ENCODE measurements at places on chromosomes 2 and 18.

- DNase-seq, result no peak
These were observed 248.8 kb upstream of the FN1 start for GRCh38 chr2:215684448-215685237.

DNA sequence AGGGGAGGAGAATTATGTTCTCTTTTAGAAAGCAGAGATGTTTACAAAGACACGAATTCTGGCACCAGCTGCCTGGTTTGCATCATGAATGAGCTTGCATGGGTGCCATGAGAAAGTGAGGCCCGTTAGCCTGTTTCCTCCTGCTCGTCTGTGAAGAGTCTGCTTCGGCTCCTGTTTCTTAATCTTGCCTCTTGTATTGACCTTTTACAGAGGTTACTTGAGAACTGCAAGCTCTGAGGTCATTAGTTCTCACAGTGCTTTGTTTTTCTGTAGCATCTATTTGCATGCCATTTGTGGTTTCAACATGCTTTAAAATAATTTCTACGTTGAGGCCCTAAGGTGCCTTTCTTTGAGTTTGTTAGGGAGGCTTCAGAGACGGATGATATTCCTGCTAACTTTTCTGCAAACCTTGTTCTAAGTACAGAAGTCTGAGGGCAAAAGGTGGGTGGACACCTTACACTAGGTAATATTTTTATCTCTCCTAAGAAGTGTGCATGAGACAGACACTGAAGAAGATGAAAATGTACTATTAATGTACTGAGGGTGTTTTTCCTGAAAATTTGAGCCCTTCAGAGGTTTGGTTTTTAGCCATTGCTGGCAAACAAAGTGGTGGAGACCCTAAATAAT is 53.4 kb upstream of the LINC00305 start:
- DNase-seq, result no peak

DNA sequence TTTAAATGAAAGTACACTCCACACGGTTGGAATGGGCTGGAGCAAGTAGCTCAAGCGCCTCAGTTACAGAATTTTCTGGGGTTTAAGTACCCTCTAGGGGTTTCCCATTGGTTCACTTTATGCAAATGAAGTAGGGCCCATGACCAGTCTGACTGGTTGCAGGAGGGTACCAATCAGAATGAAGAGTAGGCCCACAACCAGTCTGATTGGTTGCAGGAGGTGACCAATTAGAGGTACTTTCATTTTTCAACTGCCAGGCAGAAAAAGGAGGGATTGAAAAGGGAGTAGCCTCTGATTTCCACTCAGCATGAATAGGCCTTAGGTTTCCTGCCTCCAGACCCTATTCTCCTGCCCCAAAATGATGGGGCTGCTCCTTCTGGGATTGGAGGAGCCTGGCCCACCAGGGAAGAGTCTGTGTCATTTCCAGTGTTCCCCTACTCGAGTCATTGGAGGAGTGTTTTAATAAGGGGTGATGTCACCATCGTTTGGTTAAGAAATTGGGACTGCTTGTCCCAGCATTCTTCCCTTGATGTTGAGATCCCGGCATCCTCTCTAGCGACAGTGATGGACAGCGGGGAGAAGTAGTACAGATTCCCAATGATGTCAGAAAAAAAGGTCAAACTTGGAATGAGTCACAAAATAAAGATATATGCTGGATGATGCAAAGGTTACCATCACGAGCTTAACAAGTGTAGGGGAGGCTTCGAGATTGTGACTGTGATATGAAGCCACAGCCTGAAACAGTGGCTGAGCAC is 210.4 kb downstream of the SH3BP4 start:
- DNase-seq, result no peak

DNA sequence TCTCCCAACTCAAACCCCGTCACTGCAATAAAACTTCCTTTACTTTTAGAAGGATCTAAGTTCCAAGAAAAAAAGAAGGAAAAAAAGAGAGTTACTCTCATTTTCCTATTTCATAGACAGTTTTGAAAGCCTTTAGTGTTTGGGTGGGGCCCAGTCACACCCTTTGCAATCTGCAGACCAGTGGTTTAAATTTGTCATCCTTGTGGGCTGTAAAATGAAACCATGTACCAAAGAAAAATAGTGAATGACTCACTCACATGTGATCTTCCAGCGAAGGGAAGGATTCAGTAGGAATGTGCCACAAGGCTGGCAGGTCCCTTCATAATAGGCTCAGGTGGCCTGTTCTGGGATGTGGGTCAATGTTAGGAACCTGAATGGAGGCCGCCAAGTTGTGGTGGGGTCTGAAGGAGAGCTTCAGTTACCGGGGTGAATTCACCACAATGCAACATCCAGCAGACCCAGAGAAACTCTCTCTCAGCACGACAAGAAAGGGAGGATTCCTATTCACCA is 28.3 kb downstream of the ANXA4 start:
- no peak for DNase-seq

DNA sequence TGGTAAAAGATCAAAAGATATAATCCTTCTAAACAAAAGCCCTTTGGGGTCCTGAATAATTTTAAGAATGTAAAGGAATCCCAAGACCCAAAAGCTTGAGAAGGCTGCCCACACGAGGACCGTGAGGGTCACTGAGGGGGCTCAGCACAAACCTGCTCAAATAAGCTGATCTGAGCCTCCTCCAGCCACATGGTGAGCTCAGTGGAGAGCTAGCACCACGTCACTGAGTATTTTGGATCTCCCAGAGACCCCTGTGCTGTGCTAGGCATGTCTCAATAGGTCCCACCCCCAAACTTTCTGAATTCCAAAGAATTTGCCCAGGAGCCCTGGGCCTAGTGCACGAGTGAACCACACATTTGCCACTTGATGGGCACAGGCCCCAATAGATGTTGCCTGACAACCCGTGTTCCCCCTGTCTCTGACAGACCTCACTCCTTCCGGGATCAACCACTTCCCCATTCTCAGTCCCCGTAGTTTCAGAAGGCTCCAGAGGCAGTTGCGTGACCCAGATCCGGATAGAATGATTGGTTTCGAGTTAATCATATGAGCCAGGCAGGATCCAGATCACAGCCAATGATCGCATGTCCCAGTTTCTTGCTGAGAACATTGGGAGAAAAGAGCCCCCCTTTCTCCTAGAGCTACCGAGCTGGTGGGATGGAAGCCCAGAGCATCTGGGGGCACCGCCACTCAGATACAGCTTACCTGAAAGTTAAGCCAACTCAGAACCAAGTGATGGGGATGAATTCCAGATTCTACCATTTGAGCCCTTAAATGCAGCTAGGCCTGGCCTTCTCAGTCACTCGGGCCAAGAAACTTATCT is 203.8 kb downstream of the TNS1 start:
- DNase-seq, result no peak

DNA sequence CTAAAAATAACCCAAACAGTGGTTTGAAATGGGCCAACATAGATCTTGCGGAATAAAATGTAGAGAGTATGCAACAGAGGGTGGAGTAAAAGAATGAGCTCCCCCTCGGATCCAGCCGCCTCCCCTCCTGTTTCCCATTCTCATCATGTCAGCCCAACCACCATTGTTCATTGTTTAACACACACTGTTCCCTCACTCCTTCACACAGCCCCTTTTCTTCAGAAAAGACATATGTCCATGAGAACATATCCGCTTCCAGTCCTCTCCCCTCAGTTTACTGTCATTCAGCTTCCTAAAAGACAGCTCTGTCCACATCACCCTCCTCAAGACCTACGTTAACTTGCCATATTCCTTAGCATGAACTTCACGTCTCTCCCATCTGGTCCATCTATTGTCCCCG is 62.9 kb upstream of the SERTAD2 start:
- DNase-seq, result no peak

DNA sequence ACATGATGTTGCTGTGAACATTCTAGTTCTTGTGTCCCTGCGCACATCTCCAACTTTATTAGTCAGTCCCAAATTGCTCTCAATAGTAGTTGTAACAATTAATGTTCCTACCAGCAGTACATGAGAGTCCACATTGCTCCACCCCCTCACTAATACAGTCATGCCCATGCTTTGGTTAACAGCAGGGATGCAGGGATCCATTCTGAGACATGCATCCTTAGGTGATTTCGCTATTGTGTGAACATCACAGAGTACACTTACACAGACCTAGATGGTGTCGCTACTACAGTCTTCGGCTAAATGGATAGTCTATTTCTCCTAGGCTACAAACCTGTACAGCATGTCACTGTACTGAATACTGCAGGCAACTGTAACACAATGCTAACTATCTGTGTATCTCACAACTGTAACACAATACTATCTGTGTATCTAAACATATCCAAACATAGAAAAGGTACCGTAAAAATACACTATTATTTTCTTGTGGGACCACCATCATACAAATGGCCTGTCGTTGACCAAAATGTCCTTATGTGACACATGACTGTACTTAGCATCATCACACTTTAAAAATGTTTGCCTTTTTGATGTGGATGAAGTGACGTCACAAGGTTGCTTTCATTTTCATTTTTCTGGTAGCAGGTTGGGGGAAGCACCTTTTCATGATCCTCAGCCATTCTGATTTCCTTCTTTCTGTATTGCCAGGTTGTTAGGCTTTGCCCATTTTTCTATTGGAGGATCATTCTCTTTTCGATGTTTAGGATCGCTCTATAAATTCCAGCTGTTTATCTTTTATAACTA is 82.9 kb upstream of the RNF152 start:
- no peak for DNase-seq

DNA sequence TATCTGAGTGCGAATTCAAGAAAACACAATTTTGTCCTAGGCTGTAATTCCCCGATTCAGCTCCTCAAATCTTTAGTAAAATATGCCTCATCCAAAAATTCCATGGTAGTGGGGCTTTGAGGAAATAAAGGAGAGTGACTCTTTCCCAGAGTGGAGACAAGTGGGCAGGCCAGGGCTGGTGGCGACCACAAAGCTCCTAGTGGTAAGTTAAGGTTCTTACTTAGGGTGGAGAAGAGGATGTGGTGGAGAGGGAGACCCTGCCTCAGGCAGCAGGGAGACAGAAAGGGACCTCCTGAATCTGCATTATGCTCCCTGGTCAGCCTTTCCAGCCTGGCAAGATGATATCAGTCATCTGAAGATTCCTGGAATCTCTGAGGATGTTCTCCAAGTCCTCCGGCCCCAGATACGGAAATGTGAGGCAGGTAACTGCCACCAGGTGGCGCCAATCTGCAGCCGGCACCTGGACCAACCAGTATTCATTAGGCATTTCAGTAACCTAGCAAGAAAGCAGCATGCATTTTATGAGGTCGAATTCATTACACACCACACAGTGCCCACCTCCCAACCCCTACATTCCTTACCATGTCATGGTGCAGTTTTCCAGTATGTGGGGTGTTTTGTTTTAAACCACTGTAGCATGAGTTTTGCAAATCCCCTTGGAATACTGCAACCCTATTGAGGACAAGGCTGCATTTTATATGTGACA is 106.4 kb downstream of the POLE4 start:
- DNase-seq, result peak; percentile 47

All from activated CD8-positive, alpha-beta memory T cell treated with anti-CD3 and anti-CD28 coated beads, Interleukin-2, amount 50 U/mL, for 4 hours (primary cell).